Mesothelial cell of epicardium (in vitro differentiated cells): ENCODE measurements at places on chromosomes 5 and 9.

DNA sequence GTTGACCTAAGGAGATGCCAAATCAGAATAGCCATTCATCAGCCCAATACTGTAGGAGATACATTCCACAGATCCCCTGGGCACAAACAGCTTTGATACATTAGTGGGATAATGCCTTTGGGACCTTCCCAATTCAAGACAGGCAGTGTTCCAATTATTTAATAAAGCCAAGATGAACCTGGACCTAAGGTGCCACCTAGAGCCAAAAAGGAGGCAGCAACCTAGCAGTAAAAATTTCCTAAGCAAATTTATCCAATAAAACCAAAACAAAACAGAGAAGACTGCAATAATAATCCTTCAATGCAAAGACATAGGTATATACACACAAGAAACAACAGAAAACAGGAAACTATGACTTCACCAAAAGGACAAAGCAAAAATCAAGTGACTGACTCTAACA is 253.0 kb downstream of the HINT1 start:
- no peak for DNase-seq

DNA sequence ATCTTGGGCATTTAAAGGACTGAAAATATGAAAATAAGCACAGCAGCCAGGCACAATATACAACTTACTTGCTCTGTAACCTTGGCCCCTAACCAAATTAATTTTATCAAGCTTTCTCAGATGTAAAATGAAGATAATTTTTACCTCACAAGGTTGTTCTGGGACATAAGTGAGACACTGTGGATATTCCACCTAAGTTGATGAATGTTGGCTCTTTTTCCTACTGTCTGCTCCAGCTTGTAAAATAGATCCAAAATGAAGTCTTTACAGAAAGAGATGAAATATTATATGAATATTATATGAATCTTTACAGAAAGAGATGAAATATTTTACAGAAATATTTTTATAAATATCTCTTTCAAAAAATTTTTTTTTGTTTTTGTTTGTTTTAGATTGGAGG is 270.1 kb downstream of the DNAH5 start:
- no peak for DNase-seq

GRCh38 chr5:57822651-57823050 is 340.0 kb upstream of the ACTBL2 start:
- no peak for DNase-seq

- no peak for DNase-seq
These were observed 351 bp downstream of the TRIO start for GRCh38 chr5:14143546-14143840.

- DNase-seq: no peak
These were observed 100.4 kb downstream of the SGCD start for GRCh38 chr5:156427315-156427714.

DNA sequence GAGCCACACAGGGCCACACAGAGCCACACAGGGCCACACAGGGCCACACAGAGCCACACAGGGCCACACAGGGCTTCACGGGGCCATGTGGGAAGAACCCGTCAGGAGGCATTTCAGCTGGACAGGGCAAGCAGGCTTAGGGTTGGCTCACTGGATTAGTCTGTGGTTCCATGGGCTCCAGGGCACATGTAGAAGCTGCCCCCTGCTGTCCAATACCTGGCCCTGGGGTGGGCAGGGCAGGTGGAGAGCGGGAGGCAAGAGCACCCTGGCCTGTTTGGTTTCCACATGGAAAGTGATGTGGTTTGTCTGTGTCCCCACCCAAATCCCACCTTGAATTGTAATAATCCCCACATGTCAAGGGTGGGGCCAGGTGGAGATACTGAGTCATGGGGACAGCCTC is 16.4 kb upstream of the LPCAT1 start:
- no peak for DNase-seq

DNA sequence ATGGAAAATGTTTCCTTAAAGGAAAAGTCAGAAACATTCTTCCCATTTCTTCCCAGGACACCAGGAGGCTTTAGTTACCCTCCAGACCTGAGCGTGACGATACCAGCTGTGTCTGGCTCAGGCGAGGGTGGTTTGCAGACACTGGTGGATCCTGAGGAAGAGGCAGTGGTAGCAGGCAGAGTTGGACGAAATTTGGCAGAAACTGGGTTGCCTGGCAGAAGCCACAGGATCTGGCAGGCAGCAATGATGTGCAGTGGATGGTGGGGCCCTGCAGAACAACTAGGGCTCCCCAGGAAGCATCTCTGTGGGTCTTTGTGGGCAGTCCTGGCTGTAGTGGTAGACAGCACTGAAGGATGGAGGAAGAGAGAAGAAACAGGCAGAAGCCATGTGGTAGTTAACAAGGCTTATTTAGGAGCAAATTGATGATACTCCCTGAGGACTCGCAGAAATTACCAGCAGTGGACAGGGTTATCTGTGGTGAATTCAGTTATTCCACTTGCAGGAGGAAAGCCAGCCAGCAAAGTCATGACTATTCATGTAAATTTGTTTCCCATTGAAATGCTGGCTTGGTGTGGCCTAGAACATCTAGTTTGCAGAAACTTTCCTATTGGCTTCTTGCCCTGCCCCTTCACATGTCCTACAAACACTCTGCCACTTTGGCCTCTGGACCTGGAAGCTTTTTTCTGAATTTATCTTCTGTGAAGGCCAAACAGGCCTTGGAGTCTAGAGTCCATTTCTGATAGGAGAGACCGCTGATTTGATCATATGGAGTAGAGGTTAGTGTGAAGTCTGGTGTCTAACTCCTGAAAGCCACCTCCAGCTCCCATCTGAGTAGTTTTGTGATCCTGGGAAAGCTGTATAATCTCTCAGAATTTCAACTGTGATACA is 212.0 kb downstream of the DMRT2 start:
- DNase-seq: no peak

DNA sequence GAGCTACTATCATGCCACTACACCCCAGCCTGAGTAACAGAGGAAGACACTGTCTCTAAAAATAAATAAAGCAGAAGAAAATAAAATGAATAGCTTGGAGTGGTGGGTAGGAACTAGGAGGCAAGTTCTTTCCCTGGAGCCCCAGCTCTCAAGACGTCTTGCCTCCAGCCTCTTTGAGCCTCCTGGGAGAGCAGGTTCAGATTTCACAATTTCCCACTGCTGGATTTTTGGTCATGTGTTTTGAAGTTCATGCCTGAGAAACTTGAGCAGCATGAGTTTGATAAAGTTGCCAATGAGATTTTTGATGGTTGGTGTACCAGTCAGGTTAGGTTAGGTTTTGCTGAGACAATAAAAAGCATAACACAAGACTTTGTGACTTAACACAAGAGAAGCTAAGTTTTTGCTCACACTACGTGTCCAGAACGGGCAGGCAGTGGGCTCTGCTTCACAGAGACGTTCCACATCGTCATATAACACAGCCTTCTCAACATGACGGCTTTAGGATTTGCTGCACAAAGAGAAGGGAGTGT is 4.1 kb upstream of the CCDC69 start:
- DNase-seq: no peak

DNA sequence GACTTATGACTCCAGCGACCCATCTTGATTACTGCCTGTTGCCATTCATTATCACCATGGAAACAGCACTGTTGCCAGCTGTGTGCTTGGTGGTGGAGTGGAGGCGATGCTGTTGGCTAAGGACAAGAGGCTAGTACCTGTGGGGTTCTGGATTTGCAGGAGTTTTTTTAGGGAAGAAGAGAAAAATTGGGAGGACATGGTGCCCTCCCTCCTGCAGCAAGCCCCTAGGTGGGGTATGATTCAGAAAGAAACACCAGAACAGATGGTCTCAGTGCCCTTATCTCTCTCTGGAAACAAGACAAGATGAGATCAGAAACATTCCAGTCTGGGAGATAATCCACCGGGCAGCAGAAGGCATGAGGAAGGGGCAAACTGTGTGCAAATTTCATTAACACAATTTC is 87.8 kb upstream of the TLR4 start:
- no peak for DNase-seq

DNA sequence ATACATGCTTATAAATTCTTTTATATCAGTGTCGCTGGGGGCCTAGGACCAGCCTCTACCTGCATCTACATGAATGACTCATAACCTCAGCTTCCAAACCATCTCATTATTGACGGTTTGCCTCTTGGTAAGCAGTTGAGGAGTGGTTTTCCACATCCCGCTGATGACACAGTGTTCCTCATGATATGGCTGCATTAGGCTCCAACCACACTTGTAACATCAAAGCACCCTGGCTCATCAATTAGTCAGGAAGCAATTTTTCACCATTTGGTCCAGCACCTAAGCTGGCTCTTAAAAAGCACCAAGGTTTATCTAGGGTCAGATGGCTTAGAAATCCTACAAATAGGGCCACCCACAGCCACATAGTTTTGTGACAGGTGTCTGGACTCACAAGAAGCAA is 402.4 kb downstream of the ARHGEF28 start:
- DNase-seq: no peak
